Suprapubic skin (tissue), 4 donors: ENCODE measurements at places on chromosomes 1 and 21. TPM values are rescaled to one million over a fixed set of nuclear protein-coding genes. Genes with fewer than 3 reads are reported as not detected.

DNA sequence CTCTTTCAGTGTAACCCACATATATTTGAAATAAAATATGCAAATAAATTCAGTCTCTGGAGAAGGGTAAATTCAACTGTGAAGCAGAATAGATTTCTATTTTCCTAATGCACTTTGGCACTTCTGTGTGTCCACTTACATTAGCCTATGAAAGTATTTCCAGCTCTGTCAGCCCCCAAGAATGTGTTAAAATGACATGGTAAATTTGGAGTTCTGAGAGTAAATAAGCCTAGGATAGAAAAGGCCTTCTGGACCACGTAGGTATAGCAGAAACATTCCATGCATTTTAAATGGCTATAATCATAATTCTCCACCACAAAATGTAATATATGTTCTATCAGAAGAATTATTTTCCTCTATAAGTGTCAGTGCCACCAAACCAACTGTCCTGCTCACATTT, 276.2 kb downstream of the NEGR1 start:
- DNase-seq: no peak
- H3K27me3 ChIP-seq: no peaks in the 10 kb centered on the region
- H3K36me3 ChIP-seq: no peaks in the 10 kb centered on the region
- no peak overlapping the region for H3K27ac ChIP-seq
- no peak overlapping the region for H3K4me3 ChIP-seq
- no peaks in the 10 kb centered on the region for H3K4me1 ChIP-seq

- H3K4me3 ChIP-seq: no peak overlapping the region
- H3K4me1 ChIP-seq: no peaks in the 10 kb centered on the region
- H3K36me3 ChIP-seq: no peaks in the 10 kb centered on the region
- no peak overlapping the region for H3K27ac ChIP-seq
These were observed 363.0 kb downstream of the NUF2 start for GRCh38 chr1:163684785-163685184.

DNA sequence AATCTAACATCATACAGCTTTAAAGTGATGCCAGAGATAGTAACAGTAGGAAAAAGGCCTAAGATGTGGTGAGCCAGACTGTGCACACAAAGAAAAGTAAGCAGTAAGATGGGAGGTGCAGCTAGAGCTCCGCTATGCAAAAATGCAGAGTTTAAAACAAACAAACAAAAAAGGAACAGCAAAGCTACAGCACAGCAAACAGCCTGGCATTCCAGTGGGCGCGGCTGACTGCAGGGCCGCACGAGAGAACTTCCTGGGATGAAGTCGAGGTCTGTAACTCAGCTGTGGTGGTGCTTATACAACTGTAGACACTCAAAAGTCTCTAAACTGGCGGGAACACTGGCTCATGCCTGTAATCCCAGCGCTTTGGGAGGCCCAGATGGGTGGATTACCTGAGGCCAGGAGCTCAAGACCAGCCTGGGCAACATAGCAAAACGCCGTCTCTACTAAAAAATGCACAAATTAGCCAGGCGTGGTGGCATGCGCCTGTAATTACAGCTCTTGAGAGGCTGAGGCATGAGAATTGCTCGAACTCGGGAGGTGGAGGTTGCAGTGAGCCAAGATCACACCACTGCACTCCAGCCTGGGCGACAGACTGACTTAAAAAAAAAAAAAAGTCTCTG, 30.1 kb downstream of the PRDM15 start:
- H3K4me1 ChIP-seq: no peaks in the 10 kb centered on the region
- H3K4me3 ChIP-seq: no peak overlapping the region
- no peaks in the 10 kb centered on the region for H3K27me3 ChIP-seq
- H3K36me3 ChIP-seq: peaks cover 38% of the 10 kb centered on the region
- DNase-seq: no peak
- H3K27ac ChIP-seq: no peak overlapping the region

DNA sequence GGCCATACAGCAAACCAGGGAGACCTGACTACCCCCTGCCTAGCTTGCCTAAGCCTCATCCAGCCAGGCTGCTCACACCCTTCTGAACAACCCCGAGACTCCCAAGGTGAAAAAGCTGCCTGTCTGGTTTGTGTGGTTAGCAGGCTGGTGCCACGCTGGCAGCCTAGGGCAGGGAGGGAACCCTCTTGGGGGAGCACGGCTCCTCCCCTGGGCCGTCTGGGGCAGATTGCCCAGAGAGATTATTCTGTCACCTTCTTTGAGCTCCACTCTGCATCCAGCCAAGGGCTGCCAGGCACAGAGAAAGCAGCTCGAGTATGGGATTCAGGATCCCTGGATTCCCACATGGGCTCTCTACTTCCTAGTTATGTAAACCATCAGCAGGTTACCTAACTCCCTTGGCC, 27.5 kb upstream of the TCEA3 start:
- DNase-seq: peak; percentile 83
- H3K27ac ChIP-seq: peak overlapping the region; percentile 87
- no peaks in the 10 kb centered on the region for H3K27me3 ChIP-seq
- H3K4me3 ChIP-seq: no peak overlapping the region
- H3K36me3 ChIP-seq: peaks cover 9% of the 10 kb centered on the region

GRCh38 chr1:200073286-200073637, 45.8 kb downstream of the NR5A2 start:
- H3K4me3 ChIP-seq: no peak overlapping the region
- no peak for DNase-seq
- H3K4me1 ChIP-seq: no peaks in the 10 kb centered on the region
- no peak overlapping the region for H3K27ac ChIP-seq
- no peaks in the 10 kb centered on the region for H3K36me3 ChIP-seq
- H3K27me3 ChIP-seq: peaks cover 34% of the 10 kb centered on the region

- no peak overlapping the region for H3K27ac ChIP-seq
- DNase-seq: no peak
- no peaks in the 10 kb centered on the region for H3K36me3 ChIP-seq
- peaks cover 11% of the 10 kb centered on the region for H3K4me1 ChIP-seq
These were observed 146.6 kb downstream of the KCNJ6 start for GRCh38 chr21:37769656-37770055.

GRCh38 chr1:160877221-160877620, 7.8 kb downstream of the ITLN1 start:
- H3K4me1 ChIP-seq: no peaks in the 10 kb centered on the region
- no peak for DNase-seq
- no peaks in the 10 kb centered on the region for H3K27me3 ChIP-seq
- no peak overlapping the region for H3K4me3 ChIP-seq
- H3K27ac ChIP-seq: no peak overlapping the region

CD1D gene
- 0.97 TPM for total RNA-seq

FAF1 gene
- 61.6 TPM for total RNA-seq

SLC2A5 gene
- 3.3 TPM for total RNA-seq

SCCPDH gene
- total RNA-seq: 9.7 TPM

SHE gene
- total RNA-seq: 7.3 TPM

NECTIN4 gene
- total RNA-seq: 187 TPM

LRRC39 gene
- 0.45 TPM for total RNA-seq
